Upper lobe of left lung (tissue), 6 donors: ENCODE measurements at places on chromosomes 5 and 9. TPM values are rescaled to one million over a fixed set of nuclear protein-coding genes. Genes with fewer than 3 reads are reported as not detected.

GRCh38 chr5:60533789-60534188 is 166.2 kb downstream of the DEPDC1B start:
- no peak for DNase-seq

- DNase-seq: peak; percentile 78
These were observed 32.1 kb downstream of the NAIF1 start for GRCh38 chr9:128034821-128035652.

- no peak for DNase-seq
These were observed 1219.4 kb upstream of the C9orf72 start for GRCh38 chr9:28792716-28793115.

Gene HAND1
- total RNA-seq: not detected

Gene MSH3
- 12.8 TPM for total RNA-seq

Gene PFN3
- total RNA-seq: not detected

- no peak for DNase-seq
These were observed 17.0 kb downstream of the SWI5 start for GRCh38 chr9:128293091-128293490.

- no peak for DNase-seq
These were observed 2.0 kb downstream of the LOX start for GRCh38 chr5:122076050-122076461.

DNA sequence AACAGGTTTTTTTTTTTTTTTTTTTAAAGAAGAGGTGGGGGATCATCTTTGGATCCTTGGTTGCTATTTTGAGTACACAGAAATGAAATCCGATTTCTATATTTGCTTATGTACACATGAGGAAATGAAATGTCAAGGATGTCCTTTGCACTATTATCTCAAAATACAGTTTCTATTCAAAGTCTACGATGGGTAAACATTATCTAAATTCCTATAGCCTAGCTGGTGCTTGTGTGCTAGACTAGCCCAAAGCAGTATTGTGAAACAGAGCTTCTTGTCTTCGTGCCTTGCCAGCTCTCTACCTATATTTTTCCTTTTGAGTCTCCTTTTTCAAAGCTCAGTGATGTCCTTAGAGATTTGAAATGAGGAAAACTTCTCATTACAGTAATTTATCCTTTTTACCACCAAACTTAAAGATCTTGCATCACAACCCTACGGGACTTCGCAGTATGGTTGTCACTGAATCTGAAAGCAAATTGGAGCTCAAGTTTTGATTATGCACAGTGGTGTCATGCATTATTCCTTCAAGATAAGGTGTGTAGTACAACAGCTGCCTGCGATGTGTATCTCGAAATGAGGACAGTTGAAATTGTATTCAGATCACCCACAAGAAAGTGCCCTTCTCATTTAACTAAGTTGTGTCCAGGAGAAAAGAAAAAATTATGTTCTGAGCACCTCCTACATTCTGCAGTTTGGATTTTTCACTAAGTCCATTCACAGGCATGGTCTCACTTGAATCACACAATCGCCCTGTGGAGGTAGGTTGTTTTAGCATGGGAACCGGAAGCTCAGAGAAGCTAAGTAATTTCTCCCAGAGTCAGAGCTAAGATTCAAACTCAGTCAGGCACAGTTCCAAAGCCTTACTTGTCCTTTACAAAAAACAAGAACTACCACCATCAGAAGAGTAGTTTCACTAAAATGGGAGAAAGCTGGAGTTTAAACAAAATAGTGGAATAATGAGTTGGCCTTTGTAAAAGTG is 379.0 kb downstream of the GLIS3 start:
- no peak for DNase-seq

Gene MEGF9
- total RNA-seq: 30.4 TPM

Gene MRPS27
- total RNA-seq: 29.0 TPM
